ENCODE measurements at places on chromosomes 2 and 18.

DNA sequence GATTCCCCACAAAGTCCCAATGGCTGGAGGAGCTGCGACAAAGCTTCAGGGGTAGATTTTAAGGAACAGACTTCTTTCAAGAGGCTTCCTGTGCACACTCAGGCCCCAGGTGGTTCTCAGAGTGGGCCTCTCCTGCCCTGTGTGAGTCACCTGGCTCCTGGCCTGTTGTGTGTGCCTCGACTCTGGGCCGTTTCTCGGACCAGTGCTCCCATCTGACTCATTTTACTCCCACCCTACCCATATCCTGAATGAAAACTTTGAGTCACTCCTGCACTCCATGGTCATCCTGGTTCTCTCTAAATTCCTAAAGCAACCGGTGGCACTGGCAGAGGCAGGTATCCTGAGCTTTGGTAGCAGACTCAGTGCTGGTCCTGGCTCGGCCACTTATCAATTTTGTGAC lies 84.1 kb downstream of the CELF4 start:
- DNase-seq = no peak

DNA sequence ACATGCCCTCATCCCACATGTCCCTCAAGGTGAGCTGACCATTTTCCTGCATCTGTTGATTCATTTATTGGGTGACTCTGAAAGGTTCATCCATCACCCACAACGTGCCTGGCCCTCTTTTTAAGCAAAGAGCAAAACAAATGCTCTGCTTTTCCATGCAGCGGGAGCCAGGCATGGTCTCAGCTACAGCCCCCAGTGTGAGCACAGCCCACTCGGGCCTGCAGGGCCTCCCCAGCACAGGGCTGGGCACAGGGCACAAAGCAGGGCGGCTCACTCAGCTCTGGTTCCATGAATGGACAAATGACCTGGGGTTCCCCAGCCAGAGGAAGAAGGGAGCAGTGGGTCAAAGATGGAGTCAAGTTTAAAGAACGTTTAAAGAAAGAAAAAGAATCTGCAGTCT lies 24.1 kb upstream of the OTOS start:
- DNase-seq = no peak

- no peak for DNase-seq
These were observed 83.3 kb upstream of the PNPT1 start for GRCh38 chr2:55776966-55777365.

DNA sequence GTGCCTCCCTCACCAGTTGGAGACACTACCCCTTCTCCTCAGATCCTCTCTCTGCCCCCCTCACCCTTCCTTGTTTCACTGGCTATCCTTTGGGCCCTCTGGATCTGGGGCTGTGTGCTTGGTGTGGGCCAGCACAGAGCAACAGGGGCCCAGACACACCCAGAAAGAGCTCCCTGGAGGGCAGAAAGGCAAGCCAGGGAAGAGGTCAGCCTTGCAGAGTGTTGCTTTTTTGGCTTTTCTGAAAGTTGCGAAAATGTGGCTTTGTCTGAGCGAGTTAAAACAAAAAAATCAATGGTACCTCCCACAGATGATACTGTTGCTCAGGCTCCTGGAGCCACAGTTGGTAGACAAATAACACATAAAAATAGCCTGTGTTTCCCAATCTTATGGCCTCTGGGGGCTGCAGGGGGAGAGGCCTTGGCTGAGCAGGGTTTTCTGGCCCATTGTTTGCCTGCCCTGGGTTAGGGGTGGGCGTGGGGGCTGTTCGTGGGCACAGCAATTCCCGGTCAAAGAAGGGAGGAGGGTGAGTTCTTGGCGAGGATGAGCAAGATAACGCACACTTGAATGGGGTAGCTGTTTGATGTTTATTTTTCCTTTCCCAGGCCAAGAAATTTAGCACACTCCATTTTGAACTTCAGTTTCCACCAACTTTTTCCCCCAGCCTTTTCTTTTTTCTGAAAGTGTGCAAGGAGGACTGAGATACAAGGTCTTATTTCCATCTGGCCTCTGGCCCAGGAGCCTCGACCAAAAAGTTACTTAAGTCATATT lies 167.0 kb upstream of the HAAO start:
- no peak for DNase-seq

- no peak for DNase-seq
These were observed 2.6 kb downstream of the PROM2 start for GRCh38 chr2:95276888-95277245.

DNA sequence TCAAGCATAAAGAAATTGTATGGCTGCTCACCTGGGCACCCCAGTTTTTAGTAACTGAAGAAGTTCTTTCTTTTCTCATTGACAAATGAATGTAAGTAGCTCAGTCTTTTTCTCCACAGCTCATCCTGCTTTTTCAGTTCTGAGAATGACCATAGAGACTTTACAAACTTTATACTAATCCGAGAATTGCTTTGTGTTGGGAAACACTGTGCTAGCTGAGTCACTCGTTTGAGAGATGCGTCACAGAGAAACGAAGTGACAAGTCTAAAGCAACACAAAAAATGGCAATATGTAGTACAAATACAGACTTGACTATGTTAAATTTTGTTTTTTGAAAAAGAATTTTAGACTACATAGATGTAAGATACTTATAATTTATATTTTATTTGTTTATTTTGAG lies 9.0 kb downstream of the LRRTM4 start:
- DNase-seq = no peak

Measured in stimulated activated CD8-positive, alpha-beta memory T cell treated with anti-CD3 and anti-CD28 coated beads, Interleukin-7, amount 100 ng/mL, for 1 hour (primary cell).